ENCODE measurements at places on chromosomes 5 and 9. TPM values are rescaled to one million over a fixed set of nuclear protein-coding genes. Genes with fewer than 3 reads are reported as not detected.

DNA sequence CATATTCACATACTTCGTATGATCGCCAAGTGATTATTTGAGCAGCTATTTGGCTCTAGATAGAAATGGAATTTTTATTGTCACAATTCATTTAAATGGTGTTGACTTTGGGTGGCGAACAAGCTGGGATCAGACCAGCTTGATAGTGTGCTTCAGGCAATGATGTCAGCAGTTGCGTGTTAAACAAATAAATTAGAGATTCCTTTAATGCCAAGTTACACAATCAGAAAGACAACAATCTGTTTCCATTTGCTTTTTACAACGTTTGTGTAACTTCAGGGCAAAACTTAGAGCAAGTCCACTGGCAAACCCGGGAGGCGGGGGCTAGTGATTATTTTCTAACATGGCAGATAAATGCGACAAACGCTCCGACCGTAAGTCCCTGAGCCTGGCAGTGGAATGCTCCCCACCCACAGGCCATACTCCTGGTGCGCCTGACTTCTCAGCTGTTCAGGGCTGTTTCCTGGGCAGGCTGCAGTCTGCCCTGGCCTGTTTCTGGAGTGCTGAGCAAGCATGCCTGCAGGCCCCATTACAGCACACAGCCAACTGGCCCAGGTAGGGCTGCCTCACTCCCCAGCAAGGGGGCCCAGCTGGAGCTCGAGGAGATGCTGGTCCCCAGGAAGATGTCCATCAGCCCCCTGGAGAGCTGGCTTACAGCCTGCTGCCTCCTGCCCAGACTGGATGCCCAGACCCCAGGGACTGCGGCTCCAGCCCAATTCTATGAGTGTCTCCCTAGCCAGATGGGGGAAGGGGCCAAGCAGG is 88.7 kb downstream of the BASP1 start:
- no peak for DNase-seq

GRCh38 chr5:110785356-110785755 is 46.5 kb downstream of the SLC25A46 start:
- no peak for DNase-seq

DNA sequence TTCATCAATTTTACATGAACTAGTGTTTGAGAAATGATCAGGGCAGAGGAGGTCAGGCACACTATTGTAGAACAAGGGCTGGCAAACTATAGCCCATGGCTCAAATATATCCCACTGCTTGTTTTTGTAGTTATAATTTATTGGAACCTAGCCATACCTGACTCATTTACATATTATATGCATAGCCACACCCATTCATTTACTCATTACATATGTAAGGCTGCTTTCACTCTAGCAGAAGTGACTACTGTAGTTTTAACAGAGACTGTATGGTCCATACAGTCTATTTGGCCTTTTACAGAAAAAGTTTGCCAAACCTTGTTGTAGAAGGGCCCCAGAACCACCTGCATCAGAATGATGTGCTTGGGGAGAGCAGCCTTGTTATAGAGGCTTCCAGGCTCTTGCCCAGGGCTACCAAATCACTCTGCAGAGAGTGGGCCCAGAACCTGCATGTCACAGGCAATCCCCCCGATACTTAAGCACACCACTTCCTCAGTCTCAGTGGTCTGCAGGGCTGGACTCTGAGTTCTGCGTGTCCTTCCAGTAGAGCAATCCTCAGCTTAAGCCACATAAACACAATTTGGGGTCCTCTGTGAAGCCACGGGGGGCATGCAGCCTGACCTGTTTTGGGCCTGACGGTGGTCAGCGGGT is 6.7 kb downstream of the ANKS6 start:
- DNase-seq: no peak

GRCh38 chr9:28135549-28135948 is 562.3 kb upstream of the C9orf72 start:
- no peak for DNase-seq

- DNase-seq: peak; percentile 68
Measured at GRCh38 chr5:81817980-81818379, 67.1 kb upstream of the SSBP2 start.

DNA sequence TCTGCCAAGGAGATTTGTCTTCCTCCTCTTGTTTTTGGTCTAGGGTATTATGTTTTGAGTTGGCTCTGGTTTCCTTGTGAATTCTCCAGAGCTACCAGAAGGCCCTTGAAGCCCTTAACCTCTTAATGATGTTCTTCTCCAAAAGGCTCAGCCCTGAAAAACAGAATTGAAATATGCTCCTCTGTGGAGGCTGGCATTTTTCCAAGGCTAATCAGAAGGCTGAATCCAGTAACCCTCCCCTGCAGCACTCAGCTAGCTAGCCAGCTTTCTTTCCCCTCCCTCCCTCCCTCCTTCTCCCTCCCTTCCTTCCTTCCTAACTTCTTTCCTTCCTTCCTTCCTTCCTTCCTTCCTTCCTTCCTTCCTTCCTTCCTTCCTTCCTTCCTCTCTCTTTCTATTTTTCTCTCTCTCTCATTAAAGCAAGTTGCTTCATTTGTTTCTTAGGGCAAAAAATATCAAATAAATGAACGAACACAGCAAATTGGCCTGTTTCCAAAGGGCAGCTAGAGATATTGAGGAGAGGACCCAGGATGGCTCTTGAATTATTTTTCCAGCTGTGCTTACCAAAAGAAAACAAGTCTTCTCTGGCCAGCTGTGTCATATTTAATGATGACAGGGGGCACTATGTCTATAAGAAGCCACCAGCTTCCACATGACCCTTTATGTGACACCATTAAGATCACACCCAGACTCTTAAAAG is 38.7 kb downstream of the JAKMIP2 start:
- peak; percentile 4 for DNase-seq

GRCh38 chr5:11289733-11290132 is 528.7 kb upstream of the DAP start:
- no peak for DNase-seq

DNA sequence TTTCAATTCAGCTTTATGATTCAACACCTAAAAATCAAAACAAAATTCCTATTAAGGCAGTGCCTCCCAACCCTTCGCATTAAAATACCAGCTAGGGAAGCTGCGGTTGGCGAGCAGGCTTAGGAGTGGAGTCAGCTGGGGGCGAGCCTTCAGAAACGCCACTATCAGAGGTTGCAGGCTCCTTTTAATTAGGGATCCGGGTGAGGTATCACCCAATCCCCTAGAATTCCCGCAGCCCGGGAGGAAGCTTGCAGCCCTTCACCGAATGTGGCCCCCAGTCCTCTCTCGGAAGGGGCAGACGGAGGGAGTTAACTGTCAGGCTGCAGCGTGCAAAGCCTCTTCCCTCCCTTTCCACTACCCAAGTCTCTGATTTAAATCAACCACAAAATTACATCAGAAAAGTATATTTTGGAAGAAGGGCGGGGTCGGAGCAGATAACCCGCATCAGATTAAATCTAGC is 1.7 kb downstream of the STC2 start:
- peak; percentile 65 for DNase-seq

GRCh38 chr5:110055302-110055701 is 365.6 kb downstream of the MAN2A1 start:
- no peak for DNase-seq

DNA sequence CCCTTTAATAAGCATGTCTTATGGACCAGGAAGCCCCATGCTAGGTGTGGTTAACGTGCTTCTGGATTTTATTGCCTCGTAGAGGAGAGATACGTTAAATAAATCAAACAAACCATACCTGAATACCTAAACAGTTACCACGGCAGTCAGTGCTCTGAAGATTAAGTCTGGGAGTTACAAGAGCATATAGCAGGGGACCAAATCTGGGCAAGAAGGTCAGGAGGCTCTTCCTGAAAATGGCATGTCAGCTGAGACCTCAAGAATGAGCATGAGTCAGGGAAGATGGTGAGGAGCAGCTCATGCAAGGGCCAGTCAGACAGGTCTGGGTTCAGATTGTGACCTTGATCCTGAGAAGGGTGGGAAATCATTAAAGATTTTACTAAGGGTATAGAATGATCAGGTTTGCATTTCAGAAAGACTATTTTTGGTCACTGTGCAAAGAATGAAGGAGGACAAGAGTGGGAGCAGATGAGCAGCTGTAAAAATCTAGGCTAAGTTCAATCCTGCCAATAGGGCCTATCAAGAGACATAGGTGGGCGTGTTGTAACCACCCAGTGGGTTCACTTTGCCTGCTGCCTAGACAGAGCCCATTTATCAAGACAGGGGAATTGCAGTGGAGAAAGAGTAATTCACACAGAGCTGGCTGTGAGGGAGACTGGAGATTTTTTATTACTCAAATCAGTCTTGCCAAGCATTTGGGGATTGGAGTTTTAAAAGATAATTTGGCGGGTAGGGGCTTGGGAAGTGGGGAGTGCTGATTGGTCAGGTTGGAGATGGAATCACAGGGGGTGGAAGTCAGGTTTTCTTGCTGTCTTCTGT is 4.8 kb upstream of the ZNF366 start:
- DNase-seq: no peak

DNA sequence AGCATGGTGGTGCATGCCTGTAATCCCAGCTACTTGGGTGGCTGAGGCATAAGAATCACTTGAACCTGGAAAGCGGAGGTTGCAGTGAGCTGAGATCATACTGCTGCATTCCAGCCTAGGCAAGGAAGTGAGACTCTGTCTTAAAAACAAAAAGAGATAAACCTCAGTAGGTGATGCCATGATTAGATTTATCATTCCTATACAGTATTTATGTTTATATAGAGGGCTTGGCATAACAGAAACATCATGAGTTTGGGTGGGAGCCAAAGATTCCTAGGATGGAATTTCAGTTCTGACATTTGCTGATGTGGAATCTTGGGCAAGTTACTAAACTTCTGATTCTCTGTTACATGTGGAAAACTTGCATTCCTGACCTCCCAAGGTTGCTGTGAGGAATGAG is 22.3 kb downstream of the RFK start:
- DNase-seq: no peak

DNA sequence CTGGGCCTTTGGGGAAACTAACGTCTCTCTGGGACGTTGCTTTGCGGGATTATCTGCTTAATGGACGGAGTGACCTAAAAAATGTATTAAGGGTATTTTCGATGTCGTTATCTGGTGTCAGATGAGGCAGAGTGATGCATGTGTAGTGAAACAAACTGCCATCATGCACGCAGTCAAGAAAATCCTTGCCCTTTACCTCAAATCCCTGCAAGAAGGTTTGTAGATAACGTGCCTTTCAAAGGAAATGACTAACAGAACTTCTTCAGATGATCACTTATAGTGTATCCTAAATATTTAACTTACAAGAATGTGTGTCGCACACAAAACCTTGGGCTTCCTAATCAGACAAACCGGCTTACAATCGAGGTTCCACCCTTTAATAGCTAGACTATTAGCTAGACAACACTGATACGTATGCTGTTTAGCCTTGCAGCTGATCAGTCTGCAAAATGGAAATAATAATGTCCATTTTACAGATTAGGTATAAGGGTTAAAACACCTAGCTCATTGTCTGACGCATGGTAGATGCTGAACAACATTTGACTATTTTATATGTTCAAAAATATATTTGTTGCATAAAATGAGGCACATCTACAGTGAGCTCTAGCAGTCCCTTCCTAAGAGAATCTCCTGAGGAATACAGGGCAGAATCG is 541 bp upstream of the TBCA start:
- peak; percentile 61 for DNase-seq

- no peak for DNase-seq
Measured at GRCh38 chr9:134283111-134283515, 43.1 kb upstream of the RXRA start.

DNA sequence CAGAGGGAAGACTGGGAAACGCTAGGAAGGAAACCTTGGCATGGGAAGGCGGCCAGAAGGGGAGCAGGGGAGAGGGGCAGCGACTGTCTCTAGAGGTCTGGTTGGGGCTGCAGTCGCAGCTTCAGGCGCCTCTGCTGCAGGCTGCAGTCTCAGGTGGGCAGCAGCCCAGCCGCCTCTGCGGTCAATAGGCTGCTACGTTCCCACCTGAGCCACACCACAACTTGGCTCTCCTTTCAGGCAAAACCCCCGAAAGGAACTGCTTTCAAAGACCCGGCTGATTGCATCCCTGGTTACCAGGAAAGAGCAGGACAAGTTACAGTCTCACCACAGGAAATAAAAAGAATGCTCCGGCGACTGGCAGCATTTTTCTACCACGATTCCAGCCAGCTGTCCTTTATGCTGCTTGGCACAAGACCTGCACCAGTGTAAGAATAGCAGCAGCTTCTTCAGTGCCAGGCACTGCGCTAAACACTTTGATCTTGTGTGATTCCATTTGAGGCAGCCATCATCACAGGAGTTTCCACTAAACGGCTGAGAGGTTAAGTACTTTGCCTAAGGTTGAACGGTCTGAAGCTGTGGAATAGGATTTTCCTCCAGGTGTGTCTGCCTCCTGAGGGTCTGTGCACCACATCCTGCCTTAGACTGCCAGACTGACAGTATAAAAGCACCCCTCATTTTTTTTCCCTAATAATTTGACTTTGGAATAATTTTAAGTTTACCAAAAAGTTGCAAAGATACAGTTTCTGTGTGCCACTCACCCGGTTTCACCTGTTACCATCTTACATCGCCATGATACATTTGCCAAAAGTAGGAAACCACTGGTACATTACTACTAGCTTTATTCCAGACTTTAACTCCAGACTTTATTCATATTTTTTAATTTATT is 7.5 kb downstream of the RPS14 start:
- DNase-seq: no peak

DNA sequence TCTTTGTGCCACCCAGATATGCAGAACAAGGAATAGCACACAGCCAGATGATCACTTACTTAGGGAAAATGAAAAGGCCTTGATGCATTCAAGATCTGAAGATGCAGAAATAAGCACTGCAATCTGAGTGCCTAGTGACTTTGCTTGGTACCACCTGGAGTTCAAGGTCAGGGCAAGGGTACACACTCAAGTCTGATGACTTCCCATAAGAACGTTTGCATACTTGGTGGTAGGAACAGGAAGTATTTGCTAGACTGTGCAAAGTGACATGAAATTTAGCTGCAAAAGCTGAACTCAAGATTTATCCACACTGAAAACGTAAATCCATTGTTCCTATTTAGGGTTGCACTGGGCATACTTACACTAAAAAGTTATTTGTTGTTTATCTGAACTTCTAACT is 177.1 kb downstream of the PIK3R1 start:
- no peak for DNase-seq

- no peak for DNase-seq
Measured at GRCh38 chr5:155019601-155020226, 6.2 kb downstream of the KIF4B start.

Gene RABGAP1
- total RNA-seq: 23.9 TPM

Gene SPINK14
- not detected for total RNA-seq

Gene ADAMTSL2
- total RNA-seq: not detected

Gene PCDHA10
- total RNA-seq: not detected

Gene PCDHA11
- total RNA-seq: not detected

Gene ZER1
- total RNA-seq: 12.3 TPM

Gene RNF183
- 0.12 TPM for total RNA-seq

Gene ZNF622
- total RNA-seq: 40.7 TPM

Gene CD74
- total RNA-seq: 325 TPM

Gene FOXD4L4
- total RNA-seq: not detected

Gene OTP
- not detected for total RNA-seq
